ENCODE measurements at places on chromosomes 13 and 19. TPM values are rescaled to one million over a fixed set of nuclear protein-coding genes. Genes with fewer than 3 reads are reported as not detected.

The FCAR gene
- total RNA-seq = 1.3 TPM

The KLK12 gene
- total RNA-seq = not detected

- no peak for DNase-seq
Observed at GRCh38 chr13:79749984-79750551, 269.1 kb downstream of the NDFIP2 start.

DNA sequence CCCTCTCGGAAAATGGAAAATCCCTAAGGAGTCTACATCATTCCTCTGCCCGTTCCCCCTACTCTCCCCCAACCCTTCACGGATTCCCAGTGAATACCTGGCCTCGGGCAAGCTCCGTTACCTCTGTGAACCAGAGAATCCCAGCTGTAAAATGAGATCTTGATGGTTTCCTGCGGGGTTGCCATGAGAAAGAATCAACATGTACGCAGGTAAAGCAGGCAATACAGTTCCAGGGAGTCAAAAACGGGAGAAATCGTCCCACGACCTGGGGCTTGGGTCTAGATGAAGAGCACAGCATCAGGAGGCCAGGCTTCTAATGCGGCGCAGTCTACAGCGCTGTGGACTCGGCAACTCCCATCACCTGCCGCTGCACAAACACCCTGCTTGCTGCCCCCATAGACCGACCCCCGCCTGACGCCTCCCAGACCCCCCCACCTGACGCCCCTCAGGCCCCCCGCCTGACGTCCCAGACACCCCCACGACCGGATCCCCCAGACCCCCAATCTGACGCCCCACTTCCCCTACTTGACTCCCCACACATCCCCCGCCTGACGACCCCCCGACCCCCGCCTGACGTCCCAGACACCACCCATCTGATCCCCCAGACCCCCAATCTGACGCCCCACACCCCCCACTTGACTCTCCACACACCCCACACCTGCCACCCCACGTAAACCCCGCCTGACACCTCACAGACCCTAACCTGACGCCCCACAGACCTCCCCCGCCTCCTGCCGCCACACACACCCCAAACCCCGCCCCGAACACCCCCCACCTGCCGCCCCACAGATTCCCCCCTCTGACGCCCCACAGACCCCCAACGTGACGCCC lies 680 bp downstream of the LIG4 start:
- DNase-seq = no peak

DNA sequence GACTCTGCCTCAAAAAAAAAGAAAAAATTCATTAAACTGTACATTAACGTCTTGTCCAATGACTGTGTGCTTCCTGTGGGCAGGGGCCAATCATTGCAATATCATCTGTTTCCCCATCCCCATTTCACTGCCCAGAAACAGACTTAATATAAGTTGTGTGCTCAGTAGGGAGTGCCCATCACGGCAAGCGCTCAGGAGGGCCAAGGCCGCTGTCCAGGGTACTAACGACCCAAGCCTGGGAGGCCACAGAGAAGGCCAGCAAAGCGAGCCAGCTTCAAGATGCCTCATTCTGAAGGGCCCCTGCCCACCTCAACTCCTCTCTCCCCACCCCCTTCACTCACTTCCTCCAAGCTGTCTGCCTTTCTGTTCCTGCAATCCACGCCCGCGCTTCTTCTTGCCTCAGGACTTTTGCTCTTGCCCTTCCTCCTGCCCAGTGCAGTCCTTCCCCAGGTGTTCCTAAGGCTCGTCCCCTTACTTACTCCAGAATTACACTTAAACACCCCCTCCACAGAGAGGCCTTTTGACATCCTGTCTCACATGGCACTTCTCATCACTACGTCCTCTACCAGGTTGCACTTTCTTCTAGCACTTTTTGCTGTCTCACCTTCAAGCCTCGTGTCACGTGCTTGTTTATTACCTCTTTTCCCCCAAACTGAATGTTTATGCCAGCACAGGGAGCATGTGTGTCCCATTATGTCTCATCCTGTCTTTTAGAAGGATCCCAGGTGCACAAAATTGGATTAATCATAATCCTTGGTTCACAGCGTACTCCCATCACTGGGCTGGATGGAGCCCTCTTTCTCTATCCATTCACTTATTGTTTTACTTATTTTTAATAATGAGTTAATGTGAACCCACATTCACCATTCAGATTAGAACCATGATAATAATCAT lies 11.3 kb upstream of the POU2F2 start:
- no peak for DNase-seq
